Right ventricle myocardium superior (tissue), 1 donor: ENCODE measurements at places on chromosomes 1 and 21. TPM values are rescaled to one million over a fixed set of nuclear protein-coding genes. Genes with fewer than 3 reads are reported as not detected.
A peak's percentile ranks its signal among the peaks of the same experiment; 100 is the strongest.

The BCL2L15 gene
- not detected for total RNA-seq

GRCh38 chr1:7572654-7573152, 198.4 kb upstream of the VAMP3 start:
- DNase-seq: peak; percentile 13

The ZNF648 gene
- total RNA-seq: not detected

The LYPD8 gene
- not detected for total RNA-seq

GRCh38 chr21:45818276-45818903, 163.2 kb upstream of the COL6A1 start:
- DNase-seq: no peak

DNA sequence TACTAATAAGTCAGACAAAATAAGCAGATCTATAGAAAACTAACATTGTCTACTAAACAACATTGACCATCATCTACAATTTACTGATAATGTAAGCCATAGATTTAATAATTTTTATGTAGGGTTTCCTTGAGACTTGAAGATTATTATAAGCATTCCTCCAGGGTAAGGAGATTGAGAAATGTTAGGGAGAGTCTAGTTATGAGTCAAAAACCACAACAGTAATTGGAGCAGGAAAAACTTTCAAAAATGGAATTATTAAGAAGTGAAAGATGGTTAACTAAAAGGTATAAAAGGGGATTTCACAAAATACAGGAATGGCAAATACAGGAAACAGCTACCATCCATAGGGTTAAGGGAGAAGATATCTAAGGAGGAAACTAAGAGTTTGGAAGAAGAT, 12.4 kb upstream of the UHMK1 start:
- no peak for DNase-seq

DNA sequence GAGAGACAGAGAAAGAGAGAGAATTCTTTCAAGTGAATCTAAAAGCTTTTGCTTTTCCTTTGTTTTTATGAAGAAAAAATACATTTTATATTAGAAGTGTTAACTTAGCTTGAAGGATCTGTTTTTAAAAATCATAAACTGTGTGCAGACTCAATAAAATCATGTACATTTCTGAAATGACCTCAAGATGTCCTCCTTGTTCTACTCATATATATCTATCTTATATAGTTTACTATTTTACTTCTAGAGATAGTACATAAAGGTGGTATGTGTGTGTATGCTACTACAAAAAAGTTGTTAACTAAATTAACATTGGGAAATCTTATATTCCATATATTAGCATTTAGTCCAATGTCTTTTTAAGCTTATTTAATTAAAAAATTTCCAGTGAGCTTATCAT, 117.6 kb downstream of the PTPRC start:
- DNase-seq: no peak

DNA sequence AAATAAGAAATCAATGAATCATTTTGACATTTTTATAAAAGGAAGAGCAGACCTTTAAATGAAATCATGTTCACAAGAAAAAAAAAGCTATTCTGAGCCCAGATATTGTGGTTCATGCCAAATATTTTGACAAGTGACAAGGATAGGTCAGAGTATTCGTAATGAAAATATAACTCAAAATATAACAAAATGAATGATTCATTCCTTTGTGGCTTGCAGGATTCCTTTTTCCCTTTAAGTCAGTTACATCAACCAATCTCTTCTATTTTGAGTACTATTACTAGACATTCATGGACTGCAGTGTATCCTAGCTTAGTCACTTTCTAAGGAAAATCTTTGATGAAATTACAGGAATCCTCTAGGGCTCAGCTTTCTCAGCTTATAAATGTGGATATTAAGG, 188.7 kb downstream of the COL11A1 start:
- DNase-seq: no peak

DNA sequence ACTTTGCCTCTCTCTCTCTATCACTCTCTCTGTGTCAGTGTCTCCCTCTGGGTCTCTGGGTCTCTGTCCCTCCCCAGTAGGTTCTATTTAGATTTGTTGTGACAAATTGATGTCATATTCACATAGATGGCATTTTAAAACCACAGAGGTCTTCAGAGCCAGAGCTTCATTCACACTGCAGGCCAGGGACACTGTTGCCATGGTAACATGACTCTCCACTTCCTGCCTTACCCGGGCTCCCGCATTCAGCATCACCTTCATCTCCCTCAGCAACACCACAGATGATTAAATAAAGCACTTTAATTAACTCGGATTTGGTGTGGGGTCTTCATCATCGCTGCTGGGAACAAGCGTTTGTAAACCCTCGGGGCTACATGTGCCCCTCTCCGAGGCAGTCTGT, 132.6 kb downstream of the ETS2 start:
- DNase-seq: no peak

The FCRL1 gene
- total RNA-seq: not detected

DNA sequence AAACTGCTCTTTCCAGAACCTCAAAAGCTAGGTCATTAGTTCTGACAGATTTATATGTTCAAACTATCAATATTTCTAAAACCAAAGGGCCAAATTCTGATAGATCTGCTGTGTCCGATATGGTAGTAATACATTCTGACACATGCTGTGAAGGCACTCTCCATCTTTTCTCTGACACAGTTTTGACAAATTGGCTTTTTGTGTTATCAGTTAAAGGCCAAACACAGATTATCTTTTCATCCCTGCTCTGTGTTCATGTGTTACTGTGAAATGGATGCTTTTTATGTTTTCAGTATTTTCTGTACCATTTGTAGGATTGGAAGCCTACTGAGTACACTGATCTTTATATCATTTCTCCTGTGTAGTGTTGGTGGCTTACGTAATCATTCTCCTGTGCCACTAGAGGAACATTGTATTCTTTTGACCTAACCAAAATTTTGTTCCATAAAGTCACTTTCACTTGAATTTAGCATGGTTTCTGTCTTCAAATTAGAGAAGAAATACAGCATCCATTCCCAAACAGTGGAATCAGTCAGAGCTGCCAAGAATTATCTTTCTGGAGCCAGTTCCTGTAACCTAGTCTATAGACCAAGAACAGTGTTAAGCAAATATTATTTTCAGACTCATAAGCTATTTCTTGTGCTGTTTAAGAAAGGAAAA, 137.2 kb downstream of the ADGRL2 start:
- no peak for DNase-seq

DNA sequence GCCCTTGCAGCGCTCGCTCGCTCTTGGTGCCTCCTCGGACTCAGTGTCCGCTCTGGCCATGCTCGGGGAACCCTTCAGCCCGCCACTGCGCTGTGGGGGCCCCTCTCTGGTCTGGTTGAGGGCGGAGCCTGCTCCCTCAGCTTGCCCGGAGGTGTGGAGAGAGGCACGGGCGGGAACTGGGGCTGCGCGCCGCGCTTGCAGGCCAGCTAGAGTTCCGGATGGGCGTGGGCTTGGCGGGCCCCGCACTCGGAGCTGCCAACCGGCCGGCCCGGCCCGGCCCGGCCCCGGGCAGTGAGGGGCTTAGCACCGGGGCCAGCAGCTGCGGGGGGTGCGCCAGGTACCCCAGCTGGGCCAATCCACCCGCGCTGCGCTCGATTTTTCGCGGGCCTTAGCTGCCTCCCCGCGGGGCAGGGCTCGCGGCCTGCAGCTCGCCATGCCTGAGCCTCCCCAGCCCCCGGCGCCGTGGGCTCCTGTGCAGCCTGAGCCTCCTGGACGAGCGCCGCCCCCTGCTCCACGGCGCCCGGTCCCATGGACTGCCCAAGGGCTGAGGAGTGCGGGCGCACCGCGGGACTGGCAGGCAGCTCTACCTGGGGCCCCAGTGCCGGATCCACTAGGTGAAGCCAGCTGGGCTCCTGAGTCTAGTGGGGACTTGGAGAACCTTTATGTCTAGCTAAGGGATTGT, 217.0 kb upstream of the PKN2 start:
- DNase-seq: no peak

The KLHDC9 gene
- total RNA-seq: 4.7 TPM

DNA sequence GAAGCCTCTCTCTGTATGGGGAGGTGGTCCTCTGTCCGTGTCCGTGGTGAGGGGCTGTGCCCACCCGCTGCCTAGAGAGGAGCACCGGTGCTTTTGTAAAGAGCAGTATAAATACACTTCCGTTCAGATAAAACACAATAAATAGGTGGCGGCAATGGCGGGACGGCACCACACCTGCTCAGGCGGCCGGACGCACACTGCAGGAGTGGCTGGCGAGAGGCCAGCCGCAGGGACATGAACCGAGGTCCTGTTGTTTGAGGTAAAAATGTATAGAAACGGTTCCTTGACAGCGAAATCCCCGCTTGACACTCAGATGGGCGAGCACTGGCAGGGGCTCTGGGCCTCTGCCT, 40.8 kb downstream of the KRTAP10-1 start:
- no peak for DNase-seq

DNA sequence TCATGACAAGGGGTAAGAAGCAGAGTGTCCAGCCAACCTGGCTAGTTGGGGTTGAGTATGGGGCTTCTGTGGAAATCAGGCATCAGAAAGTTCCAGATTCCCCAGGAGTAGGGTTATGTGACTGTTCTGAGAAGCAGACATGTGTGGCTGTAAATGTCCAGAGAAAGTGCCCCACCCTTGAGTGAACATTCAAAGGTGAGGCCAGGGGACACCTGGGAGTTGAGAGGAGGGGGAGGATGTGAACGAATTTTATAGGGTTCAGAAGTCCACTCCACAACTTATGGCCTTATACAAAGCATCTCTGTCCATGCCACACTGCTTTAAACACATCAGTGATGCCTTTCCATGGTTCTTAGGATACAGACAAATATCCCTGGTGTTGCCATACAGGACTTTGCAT, 133.3 kb downstream of the IGSF21 start:
- DNase-seq: no peak

- DNase-seq: no peak
Observed at GRCh38 chr1:12415038-12415466, 185.2 kb downstream of the VPS13D start.

The FCMR gene
- 3.2 TPM for total RNA-seq

DNA sequence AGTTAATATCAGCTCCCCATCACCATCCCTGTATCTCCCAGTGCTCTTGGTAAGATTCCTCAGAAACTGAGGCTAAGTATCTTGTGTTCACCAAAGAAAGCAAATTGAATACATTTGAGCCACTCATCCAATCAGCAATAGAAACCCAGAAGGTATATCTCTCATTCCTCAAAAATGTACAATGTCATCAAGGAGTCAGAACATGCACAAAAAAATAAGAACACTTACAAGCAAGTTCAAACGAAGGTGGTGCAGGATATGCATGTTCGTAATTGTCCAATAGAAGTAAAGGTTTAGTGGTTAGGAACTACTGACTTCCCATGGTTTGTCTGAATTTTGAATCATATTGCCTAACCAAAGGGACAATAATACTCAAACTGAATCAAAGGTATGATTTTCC, 24.3 kb downstream of the RXRG start:
- no peak for DNase-seq

- DNase-seq: no peak
Observed at GRCh38 chr1:50901872-50902271, 58.2 kb downstream of the FAF1 start.

GRCh38 chr1:58251430-58252073, 295.0 kb downstream of the OMA1 start:
- no peak for DNase-seq
